ENCODE measurements at places on chromosomes 1 and 21.

- no peak for DNase-seq
Measured at GRCh38 chr21:33828577-33828976, 87.0 kb downstream of the ATP5PO start.

- DNase-seq = no peak
Measured at GRCh38 chr1:116387551-116387950, 14.5 kb downstream of the ATP1A1 start.

DNA sequence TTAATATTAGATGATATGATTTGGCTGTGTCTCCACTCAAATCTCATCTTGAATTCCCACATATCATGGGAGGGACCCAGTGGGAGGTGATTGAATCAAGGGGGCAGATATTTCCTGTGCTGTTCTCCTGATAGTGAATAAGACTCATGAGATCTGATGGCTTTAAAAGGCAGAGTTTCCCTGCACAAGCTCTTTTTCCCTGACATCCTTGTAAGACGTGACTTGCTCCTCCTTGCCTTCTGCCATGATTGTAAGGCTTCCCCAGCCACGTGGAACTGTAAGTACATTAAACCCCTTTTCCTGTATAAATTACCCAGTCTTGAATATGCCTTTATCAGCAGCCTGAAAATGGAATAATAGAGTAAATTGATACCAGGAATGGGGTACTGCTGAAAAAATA lies 13.3 kb upstream of the F13B start:
- no peak for DNase-seq

DNA sequence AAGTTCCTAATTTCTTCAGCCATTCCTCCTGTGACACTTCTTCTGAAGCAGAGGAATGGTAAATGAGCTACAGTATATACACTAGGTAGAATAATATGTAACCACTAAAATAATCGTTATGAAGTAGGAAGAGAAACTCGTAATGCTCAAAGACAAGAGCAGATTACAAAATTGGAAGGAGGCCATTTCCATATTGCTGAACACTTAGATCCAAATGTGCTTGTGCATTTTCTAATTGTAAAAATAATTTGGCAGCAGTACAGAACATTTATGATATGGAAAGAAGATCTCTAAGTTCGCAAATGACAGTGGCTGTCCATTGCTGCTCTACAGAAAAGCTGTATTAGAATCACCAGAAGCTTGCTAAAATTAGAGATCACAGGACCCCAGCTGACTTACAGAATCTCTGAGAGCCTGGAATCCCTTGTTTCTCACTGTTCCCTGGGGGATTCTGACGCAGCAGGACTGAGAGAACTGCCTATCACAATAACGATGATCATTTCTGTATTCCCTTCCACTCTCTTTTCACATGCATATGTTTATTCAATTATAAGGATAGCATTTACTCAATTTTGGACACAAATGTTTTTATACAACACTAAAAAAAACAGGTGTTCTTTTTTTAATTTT lies 242.1 kb downstream of the OMA1 start:
- DNase-seq = no peak

- no peak for DNase-seq
Measured at GRCh38 chr1:19066248-19066873, 109.9 kb upstream of the IFFO2 start.

GRCh38 chr1:32071758-32072621 lies 749 bp upstream of the TMEM39B start:
- DNase-seq = no peak

DNA sequence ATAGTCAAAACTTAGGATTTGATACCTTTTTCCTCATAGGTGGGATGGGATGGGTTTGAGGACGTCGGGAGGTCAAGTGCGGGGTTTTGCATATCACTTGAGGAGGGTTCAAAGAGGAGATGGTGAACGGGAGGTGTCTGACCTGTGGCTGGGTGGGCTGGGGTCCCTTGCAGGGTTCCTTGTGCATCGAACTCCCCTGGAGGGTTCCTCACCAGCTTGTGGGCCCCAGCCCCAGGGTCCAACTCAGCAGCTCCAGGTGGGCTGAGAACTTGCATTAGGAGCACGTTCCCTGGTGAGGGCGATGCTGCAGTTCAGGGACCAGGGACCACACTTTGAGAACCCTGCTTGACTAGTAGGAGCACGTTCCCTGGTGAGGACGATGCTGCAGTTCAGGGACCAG lies 23.2 kb downstream of the TRPM2 start:
- DNase-seq = no peak

DNA sequence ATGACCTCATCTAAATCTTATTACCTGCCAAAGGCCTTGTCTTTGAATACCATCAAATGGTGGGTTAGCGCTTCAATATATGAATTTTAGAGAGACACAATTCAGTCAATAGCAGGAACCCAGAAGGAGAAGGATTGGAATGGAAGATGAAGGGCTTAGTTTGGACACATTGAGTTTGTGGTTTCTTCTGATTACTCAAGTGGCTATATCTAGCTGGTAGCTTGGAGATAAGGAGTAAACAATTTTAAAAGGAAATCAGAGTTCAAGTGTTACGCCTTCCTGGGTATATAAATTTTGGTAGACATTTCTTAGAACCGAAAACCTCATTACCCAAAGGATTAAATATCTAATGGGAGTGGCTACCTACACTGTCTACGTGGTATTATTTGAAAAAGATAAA lies 80.2 kb downstream of the RGS2 start:
- no peak for DNase-seq

DNA sequence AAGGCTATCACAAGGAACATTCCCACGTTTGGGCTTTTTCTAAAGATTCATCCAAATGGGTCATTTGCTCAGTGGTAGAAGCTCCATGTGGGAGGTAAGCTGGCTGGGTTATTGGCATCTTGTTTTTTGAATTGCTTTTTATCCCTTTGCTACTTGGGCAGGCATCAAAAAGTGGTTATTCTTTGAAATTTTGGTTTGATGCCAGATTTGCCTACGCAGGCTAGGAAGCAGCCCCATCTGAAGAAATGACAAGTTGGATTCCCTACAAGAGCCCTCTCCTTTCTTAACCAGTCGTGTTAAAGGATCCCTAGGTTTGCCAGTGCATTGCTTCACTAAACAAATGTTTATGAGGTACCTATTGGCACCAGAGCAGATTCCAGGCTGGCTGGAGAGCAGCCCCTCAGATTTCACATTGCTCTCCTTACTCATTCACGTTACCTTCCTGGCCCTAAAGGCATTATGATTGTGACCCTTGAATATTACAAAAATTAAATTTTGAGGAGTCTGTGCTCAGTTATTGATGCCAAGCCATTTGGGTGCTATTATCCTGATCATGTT lies 38.8 kb downstream of the ARID1A start:
- no peak for DNase-seq

GRCh38 chr1:241640149-241640866 lies at the start of the genes CHML and OPN3:
CHML (minus strand) TSS chr1:241640369; CDS start chr1:241635766, 4,603 bp downstream.
OPN3 (minus strand) TSS chr1:241640369; CDS start chr1:241640254, 115 bp downstream.
- peak; percentile 86 for DNase-seq

GRCh38 chr21:33622253-33622652 lies 19.3 kb downstream of the CRYZL1 start:
- DNase-seq = no peak

- DNase-seq = no peak
Measured at GRCh38 chr1:46749404-46749803, 30.5 kb upstream of the EFCAB14 start.

- DNase-seq = no peak
Measured at GRCh38 chr1:17558541-17558940, 19.0 kb downstream of the ARHGEF10L start.

- no peak for DNase-seq
Measured at GRCh38 chr1:69569576-69570328, 2.0 kb downstream of the LRRC7 start.

DNA sequence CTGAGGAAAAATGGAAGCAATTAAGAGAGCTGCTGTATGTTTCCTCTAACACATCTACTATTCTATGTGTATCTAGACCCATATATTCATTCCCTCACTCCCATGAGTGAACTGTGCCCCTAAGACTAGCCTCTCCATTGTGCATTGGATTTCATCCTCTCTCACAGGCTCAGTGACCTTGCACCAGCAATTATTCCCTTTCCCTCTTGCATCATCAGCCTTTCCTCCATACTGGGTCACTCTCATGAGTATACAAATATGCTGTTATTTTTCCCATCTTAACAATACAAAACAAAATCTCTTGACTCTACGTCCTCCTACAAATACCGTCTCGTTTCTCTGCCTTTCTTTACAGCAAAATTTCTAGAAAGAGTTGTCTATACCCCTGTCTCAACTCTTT lies 29.4 kb upstream of the METTL18 start:
- no peak for DNase-seq

DNA sequence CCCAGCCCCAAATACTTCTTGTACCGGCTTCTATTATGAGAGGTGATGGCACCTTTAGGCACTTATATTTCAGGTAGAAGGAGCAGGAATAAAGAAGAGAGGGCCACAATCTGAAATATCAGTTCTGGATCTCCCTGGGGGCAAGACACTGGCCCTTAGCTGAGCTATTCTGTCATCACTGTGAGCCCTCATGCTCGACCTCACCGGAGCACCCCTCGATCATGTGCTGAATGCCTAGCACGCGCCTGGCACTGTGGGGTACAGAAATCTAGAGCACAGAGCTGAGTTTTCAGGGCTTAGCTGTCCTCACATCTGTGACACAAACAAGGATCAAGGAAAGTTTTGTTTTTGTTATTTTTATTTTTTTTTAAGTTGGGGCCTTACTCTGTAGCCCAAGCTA lies 7.6 kb upstream of the MX1 start:
- no peak for DNase-seq

DNA sequence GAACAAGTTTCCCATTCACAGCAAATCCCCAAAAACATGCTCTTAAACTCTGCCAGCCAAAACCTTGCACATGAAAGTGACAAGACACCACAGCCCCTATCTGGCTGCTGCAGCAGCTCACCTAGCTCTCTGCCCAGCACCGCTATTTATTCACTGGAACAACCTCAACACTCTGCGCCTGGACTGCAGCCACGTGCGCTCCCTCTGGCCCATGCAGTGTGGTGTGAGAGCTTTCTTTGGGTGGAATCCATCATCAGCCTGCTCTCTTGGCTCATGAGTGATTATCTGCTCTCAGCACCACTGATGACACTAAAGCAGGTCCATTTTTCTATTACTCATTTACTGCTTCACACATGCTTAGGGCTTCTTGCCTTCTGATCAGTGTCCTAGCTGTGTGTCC lies 11.4 kb downstream of the KCNJ6 start:
- no peak for DNase-seq

- DNase-seq = no peak
Measured at GRCh38 chr21:39110431-39110830, 72.8 kb downstream of the PSMG1 start.

- DNase-seq = no peak
Measured at GRCh38 chr1:246418565-246419312, 88.3 kb downstream of the SMYD3 start.

GRCh38 chr1:24514946-24515345 lies 12.3 kb downstream of the RCAN3 start:
- no peak for DNase-seq

- DNase-seq = peak; percentile 34
Measured at GRCh38 chr1:109532365-109533136, 7.1 kb upstream of the GPR61 start.

GRCh38 chr1:84672080-84672854 lies 18.0 kb downstream of the SSX2IP start:
- DNase-seq = no peak

- no peak for DNase-seq
Measured at GRCh38 chr1:152169366-152170025, 10.5 kb upstream of the RPTN start.

GRCh38 chr1:61083013-61083806 lies 849 bp downstream of the NFIA start:
- no peak for DNase-seq

DNA sequence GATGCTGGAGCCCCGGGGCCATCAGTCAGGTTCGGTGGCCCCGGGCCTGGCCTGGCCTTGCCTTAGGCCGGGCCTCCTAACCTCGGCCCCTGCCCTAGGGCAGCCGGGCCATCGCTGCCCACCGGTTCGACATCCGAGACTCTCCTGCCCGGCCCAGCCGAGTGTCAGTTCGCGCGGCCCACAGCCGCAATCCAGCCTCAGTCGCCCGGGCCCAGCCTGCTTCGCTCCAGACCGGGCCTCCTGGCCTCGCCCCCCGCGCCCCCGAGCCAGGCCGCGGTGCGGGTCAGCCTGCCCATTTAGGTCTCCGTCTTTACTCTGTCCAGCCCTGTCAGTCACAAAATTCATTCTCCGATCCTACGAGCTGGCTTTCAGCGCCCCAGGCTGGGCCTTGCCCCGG lies 777 bp downstream of the LRRC41 start:
- DNase-seq = no peak

GRCh38 chr21:35294231-35294898 lies 245.3 kb upstream of the RUNX1 start:
- peak; percentile 50 for DNase-seq

DNA sequence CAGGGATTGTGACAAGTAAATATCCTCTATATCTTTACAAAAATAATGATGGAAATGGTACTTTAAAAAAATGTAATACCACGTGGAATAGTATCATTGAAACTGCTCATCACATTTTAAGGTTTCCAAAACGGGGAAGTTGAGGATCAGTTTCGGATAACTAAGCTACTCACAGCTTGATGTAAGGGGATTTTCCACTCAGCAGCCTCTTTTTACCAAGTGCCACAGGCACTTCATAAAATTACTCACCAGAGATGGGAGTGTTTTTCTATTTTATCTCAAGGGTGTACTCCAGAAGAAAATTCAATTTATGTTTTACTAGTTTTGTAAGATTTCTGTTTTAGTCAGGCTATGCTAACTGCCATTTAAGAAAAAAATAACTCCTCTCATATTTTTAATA lies 91.7 kb downstream of the TPR start:
- DNase-seq = no peak

DNA sequence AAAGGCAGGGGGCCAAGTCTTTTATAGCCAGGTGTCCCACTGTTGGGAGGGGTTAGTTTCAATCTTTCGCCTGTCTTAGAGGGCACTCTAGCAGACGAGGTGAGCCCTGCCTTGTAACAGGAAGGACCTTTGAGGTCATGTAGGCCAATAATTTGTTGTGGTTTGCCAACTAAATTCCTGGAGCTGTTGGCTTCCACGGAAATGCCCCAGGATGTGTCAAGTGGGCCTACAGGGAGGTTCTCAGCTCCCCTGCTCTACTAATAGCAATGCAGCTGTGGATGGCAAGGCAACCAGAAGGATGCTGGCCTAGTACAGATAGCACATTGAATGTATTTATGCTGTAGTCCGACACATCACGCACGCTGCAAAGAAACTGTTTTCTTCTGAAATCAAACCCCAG lies 22.3 kb upstream of the CASQ2 start:
- no peak for DNase-seq

- no peak for DNase-seq
Measured at GRCh38 chr1:80509965-80510522, 1290.7 kb upstream of the ADGRL2 start.

DNA sequence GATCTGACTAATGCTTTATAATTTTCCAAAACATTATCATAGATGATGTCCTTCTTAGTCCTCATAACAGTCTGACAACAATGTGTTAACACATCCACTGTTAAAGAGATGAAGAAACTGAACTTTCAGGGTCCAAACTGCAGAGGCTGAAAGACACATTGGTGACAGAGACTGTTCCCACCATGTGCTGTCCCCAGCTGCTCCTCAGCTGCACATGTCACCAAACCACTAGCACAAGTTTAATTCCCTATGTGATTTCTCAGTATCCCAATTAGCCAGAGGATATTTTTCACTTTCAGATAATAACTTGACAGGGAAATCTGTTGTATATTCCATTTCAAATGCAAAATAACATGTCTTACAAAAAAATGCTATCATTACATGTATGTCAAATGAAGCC lies 24.6 kb downstream of the LAMC2 start:
- no peak for DNase-seq

Measured in NCI-H2081 treated with DMSO at 0.1 percent for 48 hours (cell line).